Thoracic aorta (tissue), 2 donors: ENCODE measurements at places on chromosomes 2 and 18.

DNA sequence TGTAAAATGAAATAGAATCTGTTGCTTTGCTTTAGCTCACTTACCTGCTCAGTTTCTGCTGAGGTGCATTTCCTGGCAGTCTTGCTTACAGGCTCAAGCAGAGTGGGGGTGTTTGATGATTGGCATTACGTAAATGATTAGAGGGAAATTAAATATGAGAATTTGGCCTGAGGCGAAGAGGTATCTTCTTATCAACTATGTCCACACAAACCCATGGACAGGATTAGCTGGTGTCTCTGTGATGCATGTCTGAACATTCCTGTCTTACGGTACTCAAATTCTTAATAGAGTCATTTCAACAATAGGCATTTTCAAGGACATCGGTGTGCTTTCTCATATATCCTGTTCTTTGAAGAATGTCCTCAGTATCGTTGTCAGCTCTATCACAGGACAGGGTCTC, 102.1 kb downstream of the PRPF40A start:
- H3K27ac ChIP-seq: no peak overlapping the region
- no peak for DNase-seq
- H3K36me3 ChIP-seq: peaks cover 10% of the 10 kb centered on the region

- no peaks in the 10 kb centered on the region for H3K27me3 ChIP-seq
- no peak for DNase-seq
- H3K4me3 ChIP-seq: no peak overlapping the region
- no peak overlapping the region for H3K27ac ChIP-seq
- H3K36me3 ChIP-seq: no peaks in the 10 kb centered on the region
These were observed 27.7 kb downstream of the FAM110C start for GRCh38 chr2:18402-19271.

DNA sequence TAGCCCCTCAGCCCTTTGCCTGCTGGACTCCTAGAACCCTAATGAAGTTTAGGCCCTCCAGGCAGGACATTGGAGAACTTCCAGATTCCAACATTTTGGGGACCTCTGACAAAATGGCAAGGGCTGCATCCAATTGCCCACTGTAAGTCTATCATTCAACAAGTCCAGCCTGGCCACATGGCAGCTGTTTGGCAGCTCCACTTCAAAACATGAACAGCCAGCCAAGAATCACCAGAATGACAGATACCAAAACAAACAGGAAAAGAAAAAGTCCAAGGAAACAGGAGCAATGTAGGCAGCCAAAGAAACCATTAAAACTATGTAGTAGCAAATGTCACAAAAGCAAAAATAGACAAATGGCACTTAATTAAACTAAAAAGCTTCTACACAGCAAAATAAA, 25.5 kb downstream of the SLC4A5 start:
- no peaks in the 10 kb centered on the region for H3K36me3 ChIP-seq
- no peak overlapping the region for H3K27ac ChIP-seq
- H3K4me1 ChIP-seq: peaks cover 6% of the 10 kb centered on the region
- no peaks in the 10 kb centered on the region for H3K27me3 ChIP-seq

GRCh38 chr2:219460424-219460926, 25.8 kb downstream of the SPEG start:
- peaks cover 31% of the 10 kb centered on the region for H3K4me1 ChIP-seq
- peaks cover 61% of the 10 kb centered on the region for H3K36me3 ChIP-seq
- no peaks in the 10 kb centered on the region for H3K27me3 ChIP-seq
- H3K27ac ChIP-seq: peak overlapping the region; percentile 99
- DNase-seq: peak; percentile 85
- H3K4me3 ChIP-seq: peak overlapping the region; percentile 59

GRCh38 chr2:51995293-51995692, 963.4 kb upstream of the NRXN1 start:
- DNase-seq: no peak
- no peaks in the 10 kb centered on the region for H3K36me3 ChIP-seq
- no peaks in the 10 kb centered on the region for H3K27me3 ChIP-seq
- no peak overlapping the region for H3K27ac ChIP-seq
- no peak overlapping the region for H3K4me3 ChIP-seq

DNA sequence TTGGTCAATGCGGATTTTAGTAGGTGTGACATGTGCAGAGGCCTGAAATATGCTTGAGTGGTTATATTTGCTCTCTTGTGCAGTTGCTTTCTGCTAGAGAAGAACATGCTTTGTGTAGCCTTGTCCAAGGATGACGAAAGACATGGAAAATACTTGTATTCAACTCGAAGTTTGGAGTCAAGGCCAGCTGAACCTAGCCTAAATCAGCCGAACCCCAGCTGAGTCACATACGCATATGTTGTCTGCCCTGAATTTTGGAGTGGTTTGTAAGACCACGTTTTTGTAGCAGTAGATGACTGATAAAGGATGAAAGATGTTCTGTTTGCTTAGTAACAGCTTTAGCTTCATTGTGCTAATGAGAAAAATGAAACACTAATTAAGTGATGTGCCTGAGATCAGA, 22.5 kb upstream of the SPAG16 start:
- no peaks in the 10 kb centered on the region for H3K36me3 ChIP-seq
- no peaks in the 10 kb centered on the region for H3K4me1 ChIP-seq
- no peak overlapping the region for H3K4me3 ChIP-seq

GRCh38 chr18:72427721-72428120, 116.4 kb downstream of the CBLN2 start:
- no peaks in the 10 kb centered on the region for H3K27me3 ChIP-seq
- H3K36me3 ChIP-seq: no peaks in the 10 kb centered on the region
- H3K4me1 ChIP-seq: no peaks in the 10 kb centered on the region
- H3K27ac ChIP-seq: no peak overlapping the region
- H3K4me3 ChIP-seq: no peak overlapping the region
- no peak for DNase-seq

DNA sequence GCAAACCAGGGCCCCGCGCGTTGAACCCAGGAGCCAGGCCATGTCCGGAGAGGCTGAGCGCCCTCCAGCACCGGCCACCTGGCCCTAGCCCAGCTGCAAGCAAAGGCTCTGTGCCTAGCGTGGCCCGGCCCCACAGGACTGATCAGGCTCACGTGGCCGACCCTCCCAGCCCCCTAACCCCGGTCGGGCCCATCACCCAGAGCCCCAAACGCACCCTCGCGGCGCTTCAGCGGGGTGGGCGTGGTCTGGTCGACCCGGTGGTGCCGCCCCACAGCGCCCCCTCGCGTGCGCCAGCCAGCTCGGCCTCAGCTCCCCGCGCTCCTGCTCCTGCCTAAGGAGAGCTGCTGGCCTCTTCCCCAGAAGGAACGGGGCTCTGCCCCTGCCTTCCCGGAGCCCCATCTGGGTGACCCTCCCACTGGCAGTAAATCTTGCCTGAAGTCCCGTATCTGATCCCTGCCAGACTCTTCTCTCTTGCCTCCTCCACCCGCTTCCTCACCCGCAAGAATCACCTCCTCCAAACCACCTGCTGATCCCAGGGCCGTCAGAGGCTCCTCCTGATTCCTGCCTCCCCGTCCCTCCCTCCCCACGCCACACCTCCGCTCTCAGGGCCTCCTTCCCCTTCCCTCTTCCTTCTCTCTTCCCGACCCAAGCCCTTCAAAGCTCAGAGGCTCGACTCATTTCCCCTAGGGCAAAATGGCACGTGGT, 12.3 kb upstream of the TEX51 start:
- H3K27me3 ChIP-seq: no peaks in the 10 kb centered on the region
- no peaks in the 10 kb centered on the region for H3K4me1 ChIP-seq
- peak overlapping the region; percentile 63 for H3K4me3 ChIP-seq
- no peak overlapping the region for H3K27ac ChIP-seq
- DNase-seq: no peak

DNA sequence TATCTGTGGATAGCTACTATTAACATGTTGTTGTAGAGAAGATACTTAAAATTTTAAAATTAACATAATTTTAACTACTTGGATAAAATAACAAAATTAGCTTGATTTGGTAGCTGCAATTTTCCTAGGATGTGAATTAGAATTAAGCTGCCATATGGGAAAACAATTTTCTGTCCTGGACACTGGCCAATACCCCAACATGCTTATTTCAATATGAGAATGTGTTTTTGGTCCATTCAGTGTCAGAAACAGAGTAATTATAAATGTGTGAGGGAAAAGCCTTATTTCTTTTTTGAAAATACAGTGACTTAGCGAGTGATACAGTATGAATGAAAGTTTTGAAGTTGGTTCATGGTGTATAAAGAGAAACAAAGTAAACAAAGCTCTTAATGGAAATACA, 948.3 kb upstream of the GYPC start:
- no peak overlapping the region for H3K4me3 ChIP-seq
- H3K27me3 ChIP-seq: no peaks in the 10 kb centered on the region
- H3K36me3 ChIP-seq: no peaks in the 10 kb centered on the region
- no peak for DNase-seq

- H3K27ac ChIP-seq: no peak overlapping the region
- no peaks in the 10 kb centered on the region for H3K36me3 ChIP-seq
- no peak overlapping the region for H3K4me3 ChIP-seq
- DNase-seq: no peak
- no peaks in the 10 kb centered on the region for H3K27me3 ChIP-seq
- no peaks in the 10 kb centered on the region for H3K4me1 ChIP-seq
These were observed 382.6 kb downstream of the EPHA4 start for GRCh38 chr2:221189431-221190067.

GRCh38 chr2:156574112-156574511, 137.9 kb downstream of the GPD2 start:
- no peak for DNase-seq
- H3K27me3 ChIP-seq: no peaks in the 10 kb centered on the region
- peaks cover 4% of the 10 kb centered on the region for H3K36me3 ChIP-seq
- H3K4me3 ChIP-seq: no peak overlapping the region
- no peak overlapping the region for H3K27ac ChIP-seq

- no peak overlapping the region for H3K4me3 ChIP-seq
- H3K4me1 ChIP-seq: no peaks in the 10 kb centered on the region
- no peak for DNase-seq
- H3K36me3 ChIP-seq: no peaks in the 10 kb centered on the region
- no peaks in the 10 kb centered on the region for H3K27me3 ChIP-seq
These were observed 29.8 kb downstream of the LRP1B start for GRCh38 chr2:142100970-142101369.

DNA sequence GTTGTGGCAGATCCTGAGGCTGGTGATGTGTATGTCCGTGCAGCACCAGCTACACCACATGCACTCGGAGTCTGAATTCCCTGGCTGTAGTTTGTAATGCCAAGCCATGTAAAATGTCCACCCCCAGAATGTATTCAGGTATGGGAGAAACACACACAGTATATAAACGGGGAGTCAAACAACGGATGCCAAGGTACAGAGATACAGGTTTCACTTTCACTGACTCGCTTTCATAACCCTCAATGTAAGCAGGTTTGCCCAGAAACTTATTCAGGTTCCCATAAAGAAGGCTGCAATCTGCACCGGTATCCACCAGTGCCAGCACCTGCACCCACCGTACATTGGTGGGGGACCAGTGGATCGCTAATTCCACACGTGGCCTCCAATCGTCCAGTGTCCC, 237.2 kb downstream of the MBD5 start:
- H3K4me1 ChIP-seq: no peaks in the 10 kb centered on the region
- H3K27me3 ChIP-seq: no peaks in the 10 kb centered on the region
- H3K4me3 ChIP-seq: no peak overlapping the region
- no peak overlapping the region for H3K27ac ChIP-seq
- H3K36me3 ChIP-seq: no peaks in the 10 kb centered on the region
- DNase-seq: no peak

GRCh38 chr2:152635635-152636298, 81.5 kb downstream of the PRPF40A start:
- DNase-seq: no peak
- no peak overlapping the region for H3K27ac ChIP-seq
- no peak overlapping the region for H3K4me3 ChIP-seq
- no peaks in the 10 kb centered on the region for H3K27me3 ChIP-seq
- H3K4me1 ChIP-seq: no peaks in the 10 kb centered on the region
